ENCODE measurements at places on chromosomes 1 and 21. TPM values are rescaled to one million over a fixed set of nuclear protein-coding genes. Genes with fewer than 3 reads are reported as not detected.

The KLHDC7A gene
- total RNA-seq = 1.6 TPM

The CYP4Z1 gene
- total RNA-seq = not detected

The GBP1 gene
- not detected for total RNA-seq

The VCAM1 gene
- total RNA-seq = 0.31 TPM

The HSF2BP gene
- total RNA-seq = 2.0 TPM

The ASCL5 gene
- total RNA-seq = 0.26 TPM

The FCGR2B gene
- total RNA-seq = 0.36 TPM

The GPR153 gene
- 6.3 TPM for total RNA-seq

DNA sequence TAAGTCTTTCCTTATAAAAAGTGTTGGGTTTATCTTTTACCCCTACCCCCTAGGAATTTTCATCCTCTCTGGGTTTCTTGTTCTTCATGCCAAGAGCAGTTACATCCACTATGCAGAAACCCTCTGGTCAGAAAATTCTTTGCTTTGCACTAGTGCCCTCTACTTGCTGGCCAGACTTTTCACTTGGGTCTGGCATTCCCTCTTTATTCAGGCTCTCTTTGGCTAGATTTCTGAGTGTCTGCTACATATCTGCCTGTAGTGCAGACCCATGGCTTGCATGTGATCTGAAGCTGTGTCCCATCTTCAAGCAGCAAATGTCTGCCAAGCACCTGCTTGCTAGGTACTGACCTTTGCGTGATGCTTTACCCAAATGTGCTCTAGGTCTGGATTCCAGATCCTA is 237.0 kb downstream of the GPATCH2 start:
- no peak for DNase-seq

DNA sequence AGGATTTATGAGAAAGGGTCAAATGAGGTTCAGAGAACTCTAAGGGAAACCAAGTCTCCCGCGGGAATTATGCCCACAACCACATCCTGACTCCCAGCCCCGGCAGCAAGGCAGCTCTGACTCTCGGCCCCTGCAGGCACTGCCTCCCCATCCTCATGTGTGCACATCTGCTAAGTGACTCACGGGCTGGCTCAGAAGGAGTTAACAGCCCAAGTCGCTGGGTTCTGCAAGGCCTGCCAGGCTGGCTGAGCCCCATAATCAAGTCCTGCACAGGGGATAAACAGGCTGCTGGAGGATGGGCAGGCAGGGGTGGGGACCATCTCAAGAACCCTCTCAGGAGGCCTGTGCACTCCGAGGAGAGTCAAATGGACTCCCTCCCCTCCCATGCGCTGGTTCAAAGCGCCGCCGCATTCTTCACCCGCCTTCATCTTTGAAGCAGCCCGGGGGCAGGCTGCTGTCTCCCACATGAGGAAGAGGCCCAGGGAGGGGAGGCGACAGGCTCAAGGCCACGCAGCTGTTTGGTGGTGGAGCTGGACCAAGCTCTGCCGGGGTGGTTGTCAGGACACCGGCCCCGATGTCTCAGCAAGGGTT is 344.3 kb downstream of the MATN1 start:
- DNase-seq = no peak

DNA sequence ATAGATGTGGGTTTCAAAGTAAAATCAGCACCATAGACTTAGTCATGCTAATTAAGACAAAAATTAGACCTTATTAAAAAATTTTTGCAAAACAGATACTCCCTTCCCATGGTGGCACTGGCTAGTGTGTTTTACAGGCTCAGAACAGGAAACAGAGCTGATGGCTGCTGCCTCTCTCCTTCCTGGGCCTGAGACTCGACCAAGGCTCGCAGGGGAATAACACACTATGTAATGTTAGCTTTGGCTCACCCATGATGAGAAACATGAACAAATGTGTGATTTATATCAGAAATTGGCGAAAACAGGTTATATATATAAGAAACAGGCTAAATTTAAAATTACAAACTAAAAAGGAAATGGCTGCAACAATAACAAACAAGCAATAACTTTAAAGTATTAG is 50.7 kb downstream of the ERG start:
- no peak for DNase-seq

GRCh38 chr21:25845729-25846256 is 111.0 kb downstream of the GABPA start:
- no peak for DNase-seq

DNA sequence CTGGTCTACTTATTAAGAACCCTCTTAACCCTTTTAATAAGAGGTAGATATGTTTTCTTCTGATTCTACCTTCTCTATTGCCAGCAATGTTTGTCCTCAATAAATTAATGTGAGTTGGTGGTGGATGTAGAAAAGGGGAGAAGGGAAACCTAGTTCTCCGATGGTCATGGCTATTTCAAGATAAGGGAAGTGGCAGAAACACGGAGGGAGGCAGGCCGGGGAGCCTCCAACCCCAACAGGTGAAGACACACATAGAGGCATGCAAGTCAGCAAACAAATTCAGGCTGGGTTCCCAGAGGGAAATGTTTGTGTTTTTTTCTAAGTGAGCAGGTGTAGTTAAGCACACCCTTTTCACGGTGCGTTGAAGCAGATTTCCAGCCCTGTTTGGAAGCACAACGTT is 31.0 kb upstream of the CLDN14 start:
- DNase-seq = no peak

- no peak for DNase-seq
Observed at GRCh38 chr1:2411801-2412394, 466 bp downstream of the PEX10 start.

GRCh38 chr1:248842781-248843331 is 4.8 kb downstream of the ZNF672 start:
- DNase-seq = no peak

DNA sequence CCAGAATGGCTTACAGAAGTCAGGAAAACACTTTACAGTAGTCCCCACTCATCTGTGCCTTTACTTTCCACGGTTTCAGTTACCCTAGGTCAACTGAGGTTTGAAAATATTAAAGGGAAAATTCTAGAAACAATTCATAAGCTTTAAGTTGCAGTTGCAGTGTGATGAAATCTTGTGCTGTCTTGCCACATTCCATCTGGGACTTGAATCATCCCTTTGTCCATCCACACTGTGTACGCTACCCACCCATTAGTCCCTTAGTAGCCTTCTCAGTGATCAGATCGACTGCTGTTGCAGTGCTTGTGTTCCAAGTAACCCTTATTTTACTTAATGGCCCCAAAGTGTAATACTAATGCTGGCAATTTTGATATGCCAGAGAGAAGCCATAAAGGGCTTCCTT is 30.5 kb downstream of the ZCCHC17 start:
- no peak for DNase-seq

Measured in progenitor cell of endocrine pancreas (in vitro differentiated cells).